Left ventricle myocardium inferior (tissue), 1 donor: ENCODE measurements at places on chromosomes 12 and 14. TPM values are rescaled to one million over a fixed set of nuclear protein-coding genes. Genes with fewer than 3 reads are reported as not detected.

DNA sequence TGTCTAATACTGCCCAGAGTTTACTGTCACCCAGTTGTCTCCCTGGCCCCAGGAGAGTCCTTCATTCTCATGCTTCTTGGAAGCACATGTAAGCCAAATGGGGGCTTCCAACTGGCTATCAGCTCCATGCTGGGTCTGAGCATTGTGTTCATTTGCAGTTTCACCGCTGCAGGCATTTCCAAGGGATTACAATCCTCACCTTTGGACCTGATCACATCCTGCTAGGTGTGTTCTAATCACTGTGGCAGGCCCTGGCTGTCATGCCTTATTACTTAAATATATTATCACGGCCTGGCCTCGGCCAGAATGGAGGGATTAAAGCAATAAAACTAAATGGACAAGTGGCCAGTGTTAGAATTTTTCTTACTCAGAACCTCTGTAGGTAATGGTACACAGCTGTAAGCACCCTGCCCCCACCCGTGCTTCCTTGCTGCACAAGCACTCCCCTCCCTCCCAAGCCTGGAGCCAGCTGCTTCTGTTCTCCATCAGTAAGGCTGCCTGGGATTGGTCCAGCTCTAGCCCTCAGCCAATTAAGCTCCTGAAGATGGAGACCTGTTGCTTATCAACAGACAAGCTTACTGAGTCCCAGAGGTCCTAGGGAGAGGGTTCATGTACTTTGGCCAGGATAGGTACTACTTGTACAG is 175.9 kb upstream of the RBM19 start:
- DNase-seq: no peak

- DNase-seq: no peak
Observed at GRCh38 chr14:68663385-68664076, 129.3 kb downstream of the ZFP36L1 start.

DNA sequence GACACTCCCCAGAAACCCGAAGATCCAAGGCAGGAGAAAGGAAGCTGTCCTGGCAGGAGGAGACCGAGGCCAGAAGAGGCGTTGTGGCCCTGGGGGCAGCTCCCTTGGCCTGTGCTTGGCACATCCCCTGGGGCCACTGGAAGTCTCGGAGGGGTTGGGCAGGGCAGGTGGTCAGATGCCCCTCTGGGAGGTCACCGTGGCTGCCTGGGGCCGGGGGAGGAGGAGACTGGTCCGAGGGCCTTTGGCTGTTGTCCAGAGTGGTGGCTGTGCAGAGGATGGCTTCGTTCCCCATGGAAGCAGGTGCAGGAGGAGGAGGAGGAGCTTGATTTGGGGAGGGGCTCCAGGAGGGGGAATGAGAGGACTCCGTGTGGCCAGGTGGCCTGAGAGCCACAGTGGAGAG is 3.3 kb upstream of the NUDT14 start:
- DNase-seq: no peak

DNA sequence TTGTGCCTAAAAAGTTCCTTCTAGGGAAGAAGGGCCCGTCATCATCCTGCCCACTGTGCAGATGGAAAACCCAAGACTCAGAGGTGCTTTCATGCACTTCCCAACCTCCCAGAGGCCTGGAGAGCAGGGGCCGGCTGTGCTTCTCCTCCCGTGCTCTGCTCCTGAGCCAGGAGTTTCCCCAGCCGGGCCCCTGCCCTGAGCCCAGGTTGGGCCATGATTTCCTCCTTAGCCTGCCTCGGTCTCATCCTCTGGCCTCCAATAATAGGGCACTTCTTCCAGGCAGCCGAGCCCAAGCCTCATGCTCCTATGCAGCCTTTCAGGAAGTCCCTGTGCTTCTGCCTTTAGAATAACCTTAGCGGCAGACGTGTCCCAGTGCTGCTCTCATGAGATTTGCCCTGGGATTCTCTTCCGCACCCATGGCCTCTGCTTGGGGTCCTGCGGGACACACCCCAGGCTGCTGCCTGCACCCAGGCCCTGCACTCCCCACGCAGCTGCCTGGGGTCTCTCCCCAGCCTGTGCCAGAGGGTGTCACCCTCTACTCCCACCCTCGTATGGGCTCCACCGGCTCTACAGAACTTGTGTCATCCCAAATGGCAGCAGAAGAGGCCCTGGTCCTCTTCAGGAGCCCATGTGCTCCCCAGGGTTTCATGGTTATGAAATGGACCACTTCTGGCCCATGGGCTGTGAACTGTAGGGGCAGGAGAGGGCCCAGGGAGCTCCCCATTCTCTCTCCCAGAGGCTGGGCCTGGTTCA is 359.3 kb downstream of the ADGRD1 start:
- no peak for DNase-seq

DNA sequence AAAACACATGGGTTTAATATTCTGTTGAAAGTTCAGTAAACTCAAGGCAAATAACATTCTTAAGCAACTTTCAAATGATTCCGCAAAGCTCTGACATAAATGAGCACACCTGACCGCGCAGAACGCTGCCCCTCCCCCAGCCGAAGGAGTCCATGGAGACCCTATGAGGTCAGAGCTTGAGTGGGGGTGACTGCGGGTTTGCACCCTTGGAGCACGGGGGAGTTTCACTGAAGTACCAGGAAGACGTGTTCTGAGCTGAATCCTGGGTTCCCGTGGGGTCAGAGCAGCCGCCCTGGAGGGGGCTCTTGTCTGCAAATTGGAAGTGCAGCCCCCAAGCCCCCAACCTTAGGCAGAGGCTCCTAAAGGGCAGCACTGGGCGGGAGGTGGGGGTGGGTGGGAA is 324.1 kb upstream of the SFSWAP start:
- DNase-seq: no peak

DNA sequence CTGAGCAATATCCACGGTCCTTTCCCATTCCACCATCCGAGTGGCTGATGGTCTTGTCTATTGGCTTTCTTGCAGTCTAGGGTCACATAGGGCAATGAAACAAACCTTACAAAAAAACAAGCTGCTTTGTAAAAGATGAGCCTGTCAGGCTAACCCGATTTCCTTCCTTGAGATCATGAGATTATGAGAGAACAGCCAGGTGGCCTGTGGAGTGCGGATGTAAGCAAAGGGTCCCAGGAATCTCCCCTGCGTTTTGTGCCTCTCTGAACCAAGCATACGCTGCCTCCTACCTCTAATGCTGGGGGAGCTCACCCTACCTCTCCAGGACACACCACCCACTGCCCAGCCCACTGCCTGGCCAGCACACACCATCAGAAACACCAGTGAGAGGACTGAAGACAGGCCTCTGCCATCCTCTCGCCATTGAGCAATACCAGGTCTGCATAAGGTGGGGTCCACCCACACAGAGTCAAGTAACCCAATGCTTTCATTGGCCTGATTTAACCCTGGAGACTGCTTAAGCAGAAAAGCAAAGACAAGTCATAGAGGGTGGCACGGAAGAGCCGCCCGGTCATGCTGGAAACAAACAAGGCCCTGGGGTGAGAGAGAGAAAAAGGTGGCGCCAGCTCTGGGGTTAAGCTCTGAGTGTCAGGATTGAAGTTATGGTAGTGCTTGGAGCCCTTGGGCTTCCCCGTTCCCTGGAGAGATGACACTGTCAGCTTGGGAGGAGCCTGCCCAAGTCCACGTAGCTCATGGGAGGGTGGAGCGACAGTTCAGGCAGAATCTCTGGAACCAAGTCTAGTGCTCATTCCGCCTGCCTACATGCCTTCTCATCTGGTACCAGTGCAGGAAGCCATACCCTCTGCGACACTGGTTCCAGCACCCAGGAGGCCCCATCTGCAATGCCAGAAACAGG is 46.6 kb downstream of the CALM1 start:
- no peak for DNase-seq

DNA sequence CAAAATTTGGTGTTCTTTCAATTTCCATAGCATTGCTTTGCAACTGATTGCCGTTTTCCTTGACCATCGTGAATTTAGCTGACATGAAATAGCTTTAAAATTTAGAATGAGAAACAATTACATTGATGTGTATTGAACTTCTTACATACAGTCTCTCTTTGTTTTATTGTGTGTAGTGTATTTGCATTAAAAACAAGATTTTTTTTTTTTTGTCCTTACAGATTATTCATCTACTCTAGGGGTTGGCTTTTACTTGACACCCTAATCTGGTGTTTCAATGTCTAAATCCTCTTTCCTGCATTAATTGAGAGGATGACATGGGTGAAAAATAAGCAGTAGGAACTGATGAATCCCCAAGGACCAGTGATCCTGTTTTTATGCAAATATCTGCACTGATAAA is 20.6 kb downstream of the LIN52 start:
- DNase-seq: no peak

DNA sequence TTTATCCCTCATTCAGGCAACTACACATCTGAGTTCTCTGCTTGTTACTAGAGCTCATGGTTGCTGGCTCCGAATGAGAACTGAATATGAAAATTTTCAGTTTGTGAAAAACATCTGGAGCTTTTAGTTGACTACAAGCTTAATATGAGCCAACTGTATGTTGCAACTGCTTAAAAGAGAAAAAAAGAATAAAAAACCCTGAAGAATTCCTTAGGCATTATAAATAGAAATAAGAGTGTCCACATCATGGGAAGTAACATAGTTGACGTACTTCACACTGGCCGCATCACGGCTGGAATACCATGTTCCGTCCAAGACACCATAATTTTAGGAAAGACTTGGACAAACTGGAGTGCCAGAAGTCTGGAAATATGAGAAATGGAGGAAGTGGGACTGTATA is 57.9 kb downstream of the PDE3A start:
- DNase-seq: peak; percentile 53

- no peak for DNase-seq
Observed at GRCh38 chr14:99862136-99862535, 68.9 kb downstream of the EML1 start.

DNA sequence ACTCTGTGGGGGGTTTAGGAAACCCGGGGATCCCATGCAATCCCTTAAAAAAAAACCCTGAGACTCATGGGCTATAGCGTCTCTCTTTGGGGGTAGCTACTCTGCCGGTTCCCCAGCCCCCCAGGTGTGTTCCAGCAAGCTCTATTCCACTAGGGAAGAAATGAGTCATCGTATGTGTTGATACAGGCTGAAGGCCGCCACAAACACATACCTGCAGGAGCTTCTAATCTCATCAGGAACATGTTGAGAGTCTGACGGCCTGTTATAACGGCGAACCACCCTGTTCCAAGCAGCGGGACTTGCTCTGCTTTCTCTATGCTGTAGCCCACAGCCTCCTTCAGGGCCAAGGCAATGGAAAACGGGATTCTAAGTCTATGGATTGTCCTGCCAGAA is 977 bp upstream of the KRT5 start:
- no peak for DNase-seq

DNA sequence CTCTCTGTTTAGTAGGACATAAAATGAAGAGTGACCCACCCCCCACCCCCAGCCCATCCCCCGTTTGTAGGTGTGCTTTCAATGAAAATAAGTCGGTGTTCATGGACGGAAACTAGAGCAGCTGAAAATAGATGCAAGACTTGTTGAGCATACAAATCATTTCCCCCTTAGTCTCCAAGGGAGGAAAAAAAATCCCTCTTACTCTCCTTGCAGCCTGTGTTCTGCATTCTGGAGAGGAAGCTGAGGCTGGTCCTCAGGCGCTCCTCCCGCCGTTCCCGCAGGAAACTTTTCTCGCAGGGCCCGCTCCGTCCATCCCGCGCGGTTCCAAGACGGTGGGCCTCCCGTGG is 259.0 kb upstream of the E2F7 start:
- no peak for DNase-seq

DNA sequence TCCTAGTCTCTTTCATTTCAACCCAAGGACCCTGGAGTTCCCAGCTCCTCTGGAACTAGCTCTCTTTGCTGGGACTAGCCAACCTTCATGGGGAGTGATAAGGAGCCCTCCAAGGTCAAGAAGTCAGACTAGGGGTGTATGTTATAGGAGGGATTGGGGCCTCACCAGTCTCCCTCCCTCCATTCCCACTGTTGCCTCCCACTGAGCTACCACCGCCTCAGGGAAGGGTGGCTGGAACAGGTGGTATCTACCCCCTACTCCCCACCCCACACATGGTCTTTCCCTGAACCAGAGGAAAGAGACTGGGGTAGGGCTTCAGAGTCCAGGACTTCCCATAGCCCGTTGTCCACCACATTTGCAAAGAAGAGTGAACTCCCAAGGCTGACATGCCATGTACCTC is 2.4 kb downstream of the ERBB3 start:
- DNase-seq: no peak

GRCh38 chr12:77152623-77153193 is 87.3 kb upstream of the E2F7 start:
- no peak for DNase-seq

- DNase-seq: no peak
Observed at GRCh38 chr12:100698518-100698917, 96.1 kb upstream of the ANO4 start.

GRCh38 chr12:123126294-123127181 is 24.4 kb downstream of the PITPNM2 start:
- DNase-seq: no peak

GRCh38 chr12:111215881-111216280 is 153.0 kb downstream of the PHETA1 start:
- no peak for DNase-seq

DNA sequence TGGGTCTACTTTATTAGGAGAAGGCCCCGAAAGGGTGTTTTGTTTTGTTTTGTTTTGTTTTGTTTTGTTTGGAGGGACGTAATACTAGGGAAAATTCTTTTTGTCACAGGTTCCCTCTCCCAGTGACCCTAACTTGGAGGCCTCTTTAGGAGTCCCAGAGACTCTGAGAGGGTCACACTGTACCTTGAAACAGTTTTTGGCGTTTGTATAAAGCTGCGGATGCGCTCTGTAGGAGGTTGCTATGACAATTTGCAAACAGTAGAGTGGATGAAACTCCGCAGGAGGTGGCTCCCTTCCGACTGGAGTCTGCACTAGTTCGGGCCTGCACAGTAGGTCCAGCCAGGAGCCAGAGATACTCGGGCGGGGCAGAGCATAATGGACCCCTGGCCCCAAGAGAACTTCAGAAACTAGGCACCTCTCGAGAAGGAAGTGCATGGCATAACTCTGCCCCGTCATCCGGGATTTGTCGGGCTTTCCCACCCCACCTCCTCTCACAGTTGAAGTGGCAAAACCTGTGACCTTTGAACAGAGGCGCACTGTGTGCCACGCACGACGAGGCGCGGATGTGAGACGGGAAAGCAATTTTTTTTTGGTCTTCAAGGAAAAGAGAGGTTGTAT is 1.3 kb upstream of the DYRK2 start:
- no peak for DNase-seq

DNA sequence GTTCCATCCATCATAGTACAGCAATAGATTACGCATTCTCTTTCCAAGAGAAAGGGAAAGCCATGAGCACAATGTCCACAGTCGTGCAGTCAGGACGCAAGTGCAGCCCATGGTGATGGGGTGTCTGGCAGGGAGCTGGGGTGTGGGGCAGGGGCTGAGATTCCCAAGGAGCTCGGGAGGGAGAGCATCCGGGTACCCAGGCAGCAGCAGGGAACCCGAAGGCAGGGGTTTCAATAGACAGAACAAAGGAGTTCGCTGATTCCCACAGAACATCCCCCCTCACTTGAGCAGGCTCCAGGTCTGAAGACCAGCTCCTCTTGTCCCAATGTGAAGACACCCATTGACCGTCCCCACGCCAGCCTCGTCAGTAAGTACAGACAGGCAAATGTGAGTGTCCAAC is 13.5 kb downstream of the ANHX start:
- no peak for DNase-seq

GRCh38 chr12:128966203-128966810 is 113.0 kb downstream of the GLT1D1 start:
- no peak for DNase-seq

The KRT77 gene
- total RNA-seq: not detected

The NINJ2 gene
- total RNA-seq: 4.6 TPM

The ADAM21 gene
- total RNA-seq: 0.38 TPM

The RBP5 gene
- total RNA-seq: 0.47 TPM

The HOXC12 gene
- not detected for total RNA-seq

The RASSF9 gene
- 7.3 TPM for total RNA-seq

The KCNH3 gene
- 0.41 TPM for total RNA-seq

The IKBIP gene
- 4.4 TPM for total RNA-seq

The ALX1 gene
- total RNA-seq: not detected

The CLEC1A gene
- 2.4 TPM for total RNA-seq

The OVCH1 gene
- total RNA-seq: 0.25 TPM
